CD4-positive, alpha-beta T cell (primary cell): ENCODE measurements at places on chromosomes 1 and 21. TPM values are rescaled to one million over a fixed set of nuclear protein-coding genes. Genes with fewer than 3 reads are reported as not detected.

- DNase-seq: no peak
These were observed 19.2 kb upstream of the EPS8L3 start for GRCh38 chr1:109782927-109783326.

- no peak for DNase-seq
These were observed 20.4 kb upstream of the TTC4 start for GRCh38 chr1:54695221-54695620.

DNA sequence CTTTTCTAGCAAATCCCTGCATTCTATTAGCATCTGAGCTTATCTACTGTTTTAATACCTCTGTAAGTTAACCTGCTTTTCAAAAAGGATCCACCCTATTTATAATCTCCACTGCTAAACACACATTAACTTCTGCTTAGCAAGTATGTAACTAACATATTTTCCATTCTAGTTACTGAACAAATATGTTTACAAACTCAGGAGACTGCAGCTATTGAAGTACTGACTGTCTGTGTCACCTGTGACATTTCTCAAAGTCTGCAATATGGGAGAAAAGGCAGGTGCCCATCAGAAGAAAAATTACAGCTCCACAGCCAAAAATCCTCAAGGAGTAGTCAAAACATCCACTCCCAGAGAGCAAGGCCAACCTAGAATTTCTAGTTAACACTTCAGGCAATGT, 88.3 kb downstream of the JAK1 start:
- no peak for DNase-seq

GRCh38 chr21:38793926-38794713, 11.6 kb upstream of the ETS2 start:
- no peak for DNase-seq

Gene TEKT2
- 0.33 TPM for total RNA-seq

- no peak for DNase-seq
These were observed 359.8 kb downstream of the LTN1 start for GRCh38 chr21:28632755-28633408.

DNA sequence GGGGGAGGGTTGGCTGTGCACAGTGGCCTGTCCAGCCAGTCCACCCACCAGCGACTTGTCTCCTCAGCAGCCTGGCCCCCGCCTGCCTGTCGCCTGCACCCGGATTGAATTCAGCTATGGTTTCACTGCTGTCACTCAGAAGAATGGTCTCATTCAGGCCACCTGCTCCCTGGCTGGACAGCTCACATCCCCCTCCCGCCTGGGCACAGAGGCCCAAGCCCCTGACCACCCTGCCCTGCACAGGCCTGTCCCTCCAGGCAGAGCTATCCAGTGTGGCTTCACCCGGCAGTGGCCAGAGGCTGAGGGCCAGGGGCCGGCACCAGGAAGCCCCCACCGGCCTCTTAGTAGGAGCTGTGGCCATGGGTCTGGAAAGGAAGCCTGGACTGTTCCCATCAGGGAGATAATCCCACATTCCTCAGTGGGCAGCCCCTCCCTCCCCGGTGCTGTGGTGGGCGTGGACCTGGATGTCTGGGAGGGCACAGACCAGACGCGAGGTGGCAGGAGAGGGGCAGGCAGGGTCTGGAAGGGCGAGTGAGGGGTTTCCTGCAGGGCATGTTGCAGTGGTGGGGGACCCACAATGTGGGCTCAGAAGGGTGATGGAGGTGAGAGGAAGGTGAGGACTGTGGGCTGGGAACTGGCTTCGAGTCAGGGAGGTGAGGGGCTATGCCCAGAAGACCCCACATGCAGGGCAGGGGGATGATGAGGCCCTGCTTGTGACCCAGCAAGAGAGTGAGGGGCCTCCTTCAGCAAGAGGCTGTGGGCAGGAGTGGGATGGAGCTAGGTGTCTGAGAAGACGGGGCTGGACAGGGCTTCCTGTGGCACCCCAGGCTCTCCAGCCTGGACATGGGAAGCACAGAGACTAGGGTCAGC, 30.4 kb downstream of the WNT9A start:
- no peak for DNase-seq

GRCh38 chr1:102800406-102800805, 307.9 kb downstream of the COL11A1 start:
- no peak for DNase-seq

Gene ZNF697
- 0.06 TPM for total RNA-seq

Gene ACTL8
- not detected for total RNA-seq

- DNase-seq: no peak
These were observed 2.5 kb upstream of the PADI6 start for GRCh38 chr1:17369466-17369865.

GRCh38 chr1:230794431-230794830, 47.2 kb downstream of the CAPN9 start:
- no peak for DNase-seq

- no peak for DNase-seq
These were observed 24.0 kb downstream of the PLCH2 start for GRCh38 chr1:2499986-2500596.

- no peak for DNase-seq
These were observed 5.1 kb downstream of the AHCYL1 start for GRCh38 chr1:109989506-109990301.

GRCh38 chr1:204320382-204320804, 39.3 kb downstream of the PLEKHA6 start:
- no peak for DNase-seq

GRCh38 chr1:232684371-232685105, 54.6 kb upstream of the SIPA1L2 start:
- no peak for DNase-seq

- peak; percentile 61 for DNase-seq
These were observed at the start of gene HES4 for GRCh38 chr1:999725-1000356. Gene HES4 (minus strand): TSS chr1:1000097. CDS start chr1:999973, 124 bp downstream.

DNA sequence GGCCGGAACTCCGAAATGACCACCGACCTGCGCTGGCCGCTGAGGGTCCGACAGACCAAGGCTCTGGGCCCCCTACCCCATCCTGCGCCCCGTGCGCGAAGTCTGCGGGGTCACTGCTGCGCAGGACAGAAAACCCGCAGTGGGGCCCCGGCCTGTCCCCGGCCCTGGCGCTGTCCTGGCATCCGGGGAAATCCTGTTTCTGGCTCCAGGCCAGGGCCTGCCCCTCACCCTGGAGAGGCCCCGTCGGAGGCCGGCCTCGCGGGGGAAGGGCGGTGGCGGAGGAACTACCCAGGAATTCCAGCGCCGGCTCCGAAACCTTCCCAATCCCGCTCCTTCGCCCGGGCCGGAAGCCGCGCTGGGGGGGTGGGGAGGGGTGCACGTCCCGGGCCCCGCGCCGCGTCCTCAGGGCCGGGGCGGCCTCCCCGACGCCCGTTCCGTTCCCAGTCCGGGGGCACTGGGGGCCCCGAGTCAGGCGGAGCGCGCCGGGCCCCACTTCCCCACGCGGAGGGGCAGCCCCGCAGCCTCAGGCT, 77.0 kb downstream of the MORN1 start:
- peak; percentile 68 for DNase-seq

Gene CLCA4
- total RNA-seq: not detected

DNA sequence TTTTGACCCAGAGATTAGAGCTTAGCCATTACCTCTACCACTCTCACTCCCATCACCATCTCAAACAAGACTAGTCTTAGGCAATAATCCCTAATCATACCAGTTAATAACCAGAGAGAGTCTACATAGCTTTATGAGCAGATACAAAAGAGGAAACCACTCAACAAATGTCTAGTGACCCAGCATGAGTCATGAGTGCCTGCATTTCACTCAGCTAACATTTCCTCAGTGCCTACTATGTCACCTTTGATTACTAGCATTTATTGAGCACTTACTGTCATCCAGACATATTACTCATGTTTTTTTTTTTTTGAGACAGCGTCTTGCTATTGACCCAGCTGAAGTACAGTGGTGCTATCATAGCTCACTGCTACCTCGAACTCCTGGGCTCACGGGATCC, 35.9 kb upstream of the GALNT2 start:
- peak; percentile 31 for DNase-seq

- DNase-seq: no peak
These were observed 115.6 kb downstream of the CCDC185 start for GRCh38 chr1:223508796-223509195.

GRCh38 chr1:24609949-24610517, 33.1 kb upstream of the SRRM1 start:
- no peak for DNase-seq

DNA sequence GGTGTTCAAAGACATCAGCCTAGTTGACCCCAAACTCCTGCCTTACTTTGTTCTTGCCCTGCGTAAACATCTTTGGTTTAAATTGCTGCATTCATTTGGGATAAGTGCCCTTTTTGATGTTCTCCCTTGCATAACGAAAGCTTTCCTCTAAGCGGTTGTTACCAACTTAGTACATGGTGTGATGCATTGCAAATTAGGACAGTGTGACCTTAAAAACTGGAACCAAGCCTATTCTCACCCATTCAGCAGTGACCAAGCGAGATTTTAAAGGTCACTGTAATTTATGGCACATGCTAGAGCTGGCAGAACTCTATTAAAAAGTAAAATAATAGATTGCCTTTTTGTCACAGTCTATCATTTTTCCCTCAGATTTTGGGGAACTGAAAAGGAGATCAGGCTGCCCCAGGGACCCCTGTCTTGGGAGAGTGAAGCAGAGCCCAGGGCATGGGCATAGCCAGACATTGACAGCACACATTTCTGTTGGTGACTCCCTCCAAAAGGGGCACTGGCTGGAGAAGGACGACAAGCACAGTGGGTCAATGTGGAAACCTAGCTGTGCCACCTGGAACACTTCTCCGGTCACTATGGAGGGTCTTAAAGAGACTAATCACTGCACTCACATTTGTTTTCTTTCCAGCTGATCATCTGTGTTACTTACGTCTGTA, 63.9 kb downstream of the KCNK1 start:
- DNase-seq: no peak

Gene MYOG
- total RNA-seq: not detected

- DNase-seq: no peak
These were observed 151.3 kb upstream of the PTGFR start for GRCh38 chr1:78339490-78339889.

Gene RRP1
- total RNA-seq: 27.7 TPM

DNA sequence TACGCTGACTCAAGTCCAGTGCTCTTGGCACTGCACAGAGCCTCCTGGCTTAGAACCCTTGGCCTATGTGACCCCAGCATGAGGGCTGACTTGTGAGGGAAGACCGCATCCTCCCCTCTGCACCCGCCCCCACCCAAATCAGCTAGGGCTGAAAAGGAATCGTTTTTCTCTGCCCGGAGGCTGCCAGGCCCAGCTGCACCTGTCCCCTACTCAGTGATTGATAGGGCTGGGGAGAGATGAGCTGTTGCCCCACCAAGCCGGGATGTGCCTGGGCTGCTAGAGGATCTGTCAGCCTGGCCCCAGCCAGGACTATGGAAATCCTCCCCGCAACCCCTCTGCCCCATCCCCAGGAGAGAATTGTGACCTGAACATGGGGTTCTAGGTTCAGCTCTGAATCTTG, 20.6 kb downstream of the MYOG start:
- no peak for DNase-seq

DNA sequence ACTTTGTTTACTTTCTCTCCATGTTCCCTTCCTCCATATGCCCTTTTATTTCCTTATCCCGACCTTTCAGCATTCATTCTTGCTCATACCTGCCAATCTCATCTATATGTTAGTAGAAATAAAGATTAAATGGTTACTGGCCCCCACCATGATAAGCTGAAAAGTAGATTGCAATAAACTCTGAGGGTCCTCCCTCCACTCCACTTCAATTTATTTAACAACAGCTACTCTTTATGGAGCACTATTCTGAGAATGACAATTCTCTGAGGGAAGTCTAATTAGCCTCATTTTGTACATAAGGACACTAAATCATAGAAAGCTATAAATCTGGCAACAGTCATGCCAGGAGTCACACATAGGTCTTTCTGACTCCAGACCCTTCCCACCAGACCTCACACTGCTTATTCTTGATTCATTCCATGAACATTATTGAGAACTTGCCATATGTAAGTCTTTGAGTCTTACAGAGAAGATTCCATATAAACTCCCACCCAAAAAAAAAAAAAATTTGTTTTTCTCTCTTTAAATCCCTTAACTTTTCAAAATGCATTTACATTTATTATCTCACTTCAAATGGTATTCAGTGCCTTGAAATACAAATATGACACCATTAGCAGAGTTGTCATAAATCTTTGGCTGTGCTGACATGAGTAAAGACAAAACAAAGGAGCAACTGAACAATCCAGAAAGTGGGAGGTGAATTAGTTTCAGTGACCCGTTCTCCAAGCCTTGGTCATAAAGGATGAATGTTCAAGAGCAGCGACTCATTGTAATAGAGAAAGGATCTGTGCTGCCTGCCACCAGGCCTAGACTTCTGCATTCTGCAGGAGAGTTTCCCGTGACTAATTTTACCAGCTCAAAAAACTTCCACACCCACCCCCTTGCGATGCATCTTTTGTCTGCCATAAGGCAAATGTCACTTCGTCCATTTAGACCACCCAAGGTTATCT, 28.5 kb downstream of the PALMD start:
- DNase-seq: no peak

Gene HES3
- not detected for total RNA-seq

Gene PPIH
- 29.4 TPM for total RNA-seq

- no peak for DNase-seq
These were observed at the start of gene NTMT2 for GRCh38 chr1:170145770-170146676. Gene NTMT2 (plus strand): TSS chr1:170145959. CDS start chr1:170146108, 149 bp downstream.

DNA sequence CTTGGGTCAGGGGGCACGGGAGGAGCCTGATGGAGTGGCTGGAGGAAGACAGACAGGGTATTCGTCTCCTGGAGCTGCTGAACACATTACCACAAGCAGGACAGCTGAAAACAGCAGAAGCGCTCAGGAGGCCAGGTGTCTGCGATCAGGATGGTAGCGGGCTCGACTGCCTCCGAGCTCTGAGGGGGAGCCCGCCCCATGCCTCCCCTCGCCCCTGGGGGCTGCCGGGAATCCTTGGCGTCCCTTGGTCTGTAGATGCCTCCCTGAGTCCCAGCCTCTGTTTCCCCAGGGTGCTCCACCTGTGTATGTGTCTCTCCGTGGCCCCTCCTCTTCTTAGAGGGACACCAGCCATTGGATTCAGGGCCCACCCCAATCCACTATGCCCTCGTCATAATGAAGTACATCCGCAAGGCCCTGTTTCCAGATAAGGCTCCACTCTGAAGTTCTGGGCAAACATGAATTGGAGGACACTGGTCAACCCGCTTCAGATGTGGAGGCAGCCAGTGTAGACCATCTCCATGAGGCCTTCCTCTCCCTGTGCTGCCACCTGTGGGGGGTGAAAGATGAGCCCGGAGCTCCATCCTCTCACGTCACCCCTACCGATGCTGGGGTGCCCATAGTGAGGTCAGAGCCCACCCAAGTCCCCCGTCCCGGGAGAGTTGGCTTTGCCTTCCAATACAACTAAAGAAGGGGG, 67.8 kb downstream of the SPSB1 start:
- DNase-seq: no peak
